ENCODE measurements at places on chromosomes 1 and 21.

DNA sequence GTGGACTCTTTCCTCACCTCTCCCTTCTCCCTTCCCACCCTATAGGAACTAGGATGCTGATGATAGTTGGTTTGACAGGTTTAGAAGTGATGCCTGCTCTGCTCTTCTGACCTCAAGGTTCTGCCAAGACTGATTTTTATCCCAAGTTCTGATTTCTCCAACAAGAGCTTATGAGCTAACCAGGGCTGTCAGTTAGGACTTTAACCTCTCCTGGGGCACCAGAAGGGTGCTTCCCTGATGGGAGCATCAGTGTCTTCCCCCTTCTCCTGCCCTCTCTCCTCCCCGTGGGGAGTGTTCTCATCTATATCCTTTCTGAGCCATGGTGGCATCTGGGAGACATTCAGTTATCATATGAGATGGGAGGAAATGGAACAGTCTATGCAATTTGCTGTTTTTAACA is 44.0 kb downstream of the ATP2B4 start:
- DNase-seq = no peak

DNA sequence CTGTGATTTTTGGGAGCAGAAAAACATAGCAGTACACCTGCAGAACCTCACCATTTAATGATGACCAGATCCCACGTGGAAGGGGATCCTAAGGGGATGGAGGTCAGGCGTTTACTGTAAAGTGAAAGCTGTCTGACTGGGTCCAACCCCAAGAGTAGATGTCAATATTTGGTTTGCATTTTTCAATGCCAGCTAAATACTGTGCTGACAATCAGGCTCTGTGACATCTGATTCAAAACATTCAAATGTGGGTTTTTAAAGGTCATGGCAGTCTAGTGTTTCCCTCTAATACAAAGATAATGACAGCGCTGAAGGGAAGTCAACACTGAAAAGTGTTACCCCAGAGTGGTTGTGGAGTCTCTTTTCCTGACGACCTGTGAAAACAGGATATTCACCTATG is 68.1 kb downstream of the SPAG17 start:
- DNase-seq = no peak

GRCh38 chr1:2639203-2639602 is 6.4 kb upstream of the MMEL1 start:
- no peak for DNase-seq

- no peak for DNase-seq
Observed at GRCh38 chr1:161185732-161186311, 8.5 kb upstream of the B4GALT3 start.

DNA sequence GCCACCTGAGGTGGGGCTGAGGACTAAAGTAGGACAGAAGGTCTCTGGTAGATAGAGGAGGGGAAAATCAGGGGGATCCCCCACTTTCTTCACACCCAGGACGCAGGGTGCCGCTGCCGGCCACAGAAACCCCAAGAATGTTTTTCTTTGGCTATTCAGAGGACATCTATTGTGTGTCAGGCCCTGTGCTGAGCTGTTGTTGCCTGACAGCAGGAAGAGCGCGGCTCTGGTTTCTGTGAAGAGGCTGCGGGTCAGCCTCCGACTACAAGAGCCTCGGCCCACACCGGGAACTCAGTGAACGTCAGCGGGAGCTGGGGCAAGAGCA is 407 bp upstream of the PIGV start:
- peak; percentile 71 for DNase-seq

- no peak for DNase-seq
Observed at GRCh38 chr21:45999581-46000181, 18.1 kb downstream of the COL6A1 start.
